ENCODE measurements at places on chromosomes 16 and 17.
A peak's percentile ranks its signal among the peaks of the same experiment; 100 is the strongest.

DNA sequence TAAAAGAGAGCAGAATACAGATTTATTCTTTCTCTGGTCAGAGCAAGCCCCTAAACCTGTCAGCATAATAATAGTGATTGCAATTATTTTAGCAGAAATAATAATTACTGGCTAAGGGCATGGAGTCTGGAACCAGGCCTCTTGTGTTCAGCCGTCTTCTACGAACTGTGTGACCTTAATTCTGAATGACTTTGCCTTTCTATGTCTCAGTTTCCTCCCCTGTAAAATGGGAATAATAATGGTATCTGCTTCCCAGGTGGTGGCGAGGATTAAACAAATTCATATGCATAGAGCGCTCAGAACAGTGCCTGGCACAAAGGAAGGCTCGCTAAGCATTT lies 33.4 kb downstream of the RAB11FIP4 start:
- DNase-seq: no peak

DNA sequence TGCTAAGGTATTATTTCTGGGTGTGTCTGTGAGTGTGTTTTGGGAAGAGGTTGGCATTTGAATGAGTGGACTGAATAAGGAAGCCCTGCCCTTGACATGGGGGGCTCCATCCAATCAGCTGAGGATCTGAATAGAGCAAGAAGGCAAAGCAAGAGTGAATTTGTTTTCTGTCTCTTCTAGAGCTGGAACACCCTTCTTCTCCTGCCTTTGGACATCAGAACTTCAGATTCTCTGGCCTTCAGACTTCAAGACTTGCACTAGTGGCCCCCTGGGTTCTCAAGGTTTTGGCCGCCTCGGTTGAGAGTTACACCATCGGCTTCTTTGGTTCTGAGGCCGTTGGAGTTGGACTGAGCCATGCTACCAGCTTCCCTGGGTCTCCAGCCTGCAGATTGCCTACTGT lies 448.6 kb downstream of the SHISA9 start:
- DNase-seq: no peak

GRCh38 chr16:89917773-89918452 lies 749 bp upstream of the MC1R start:
- peak; percentile 78 for DNase-seq

GRCh38 chr17:67125924-67126323 lies 81.6 kb downstream of the CACNG1 start:
- no peak for DNase-seq

DNA sequence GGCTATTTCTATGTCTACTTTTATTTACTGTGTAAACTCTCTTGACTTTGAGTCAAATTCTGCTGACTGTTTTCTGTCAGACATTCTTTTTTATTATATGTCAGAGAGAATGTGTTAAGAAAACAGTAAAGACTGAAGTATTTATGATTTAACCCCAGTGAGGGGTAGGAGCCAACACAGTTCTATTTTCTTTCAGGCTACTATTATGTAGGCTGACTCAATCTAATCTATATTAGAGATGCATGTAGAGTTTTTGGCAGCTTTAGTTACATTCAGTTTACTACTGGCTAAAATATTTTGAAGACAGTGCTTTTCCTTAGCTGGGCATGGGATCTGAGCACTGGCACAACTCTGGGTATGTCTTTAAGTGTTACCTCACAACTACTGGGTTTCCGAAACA lies 1108.0 kb downstream of the CDH11 start:
- DNase-seq: no peak

GRCh38 chr17:40452216-40452787 lies 9.1 kb downstream of the IGFBP4 start:
- no peak for DNase-seq

DNA sequence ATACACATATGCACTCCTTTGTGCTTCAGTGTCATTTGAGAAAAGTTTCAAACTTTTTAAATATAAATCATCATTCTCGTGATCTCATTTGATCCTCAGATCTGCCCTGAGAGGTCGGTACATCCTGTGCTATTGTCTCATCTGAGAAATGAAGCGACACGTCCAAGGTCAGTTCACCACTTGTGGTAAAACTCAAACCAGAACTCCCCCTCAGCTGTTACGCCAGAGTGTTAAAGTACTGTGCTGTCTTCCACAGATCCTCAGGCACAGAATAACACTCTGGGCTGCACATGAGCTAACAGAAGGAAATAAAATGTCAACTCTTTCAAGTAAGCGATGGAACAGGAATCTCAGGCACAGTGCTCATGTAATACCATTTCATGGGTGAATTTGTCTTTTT lies 31.4 kb downstream of the ANKFN1 start:
- DNase-seq: no peak

DNA sequence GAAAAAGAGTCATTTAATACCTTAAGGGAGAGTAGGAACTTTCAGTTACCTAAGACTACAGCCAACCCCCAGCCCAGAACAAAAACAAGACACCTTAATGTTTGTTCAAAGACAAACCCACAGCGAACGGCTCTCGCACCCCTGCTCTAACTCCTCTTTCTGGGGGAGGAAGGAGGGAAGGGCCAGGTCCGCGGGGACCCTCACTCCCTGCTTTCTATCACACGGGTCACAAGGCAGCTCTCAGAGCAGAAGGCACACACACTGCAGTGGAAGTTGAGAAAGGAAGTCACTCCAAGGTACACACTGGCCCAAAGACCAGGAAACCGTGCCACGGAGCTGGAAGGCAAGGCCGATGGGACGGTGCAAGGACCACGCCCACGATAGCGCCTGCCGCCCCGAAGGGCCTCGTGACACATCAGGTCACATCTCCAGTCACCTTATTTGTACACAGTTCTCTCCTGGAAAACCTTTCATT lies 10.0 kb downstream of the LITAFD start:
- peak; percentile 37 for DNase-seq

Data from activated naive CD4-positive, alpha-beta T cell treated with Interleukin-2 at 50 U/mL for 16 hours (primary cell).